Caco-2 (cell line): ENCODE measurements at places on chromosomes 16 and 17.

DNA sequence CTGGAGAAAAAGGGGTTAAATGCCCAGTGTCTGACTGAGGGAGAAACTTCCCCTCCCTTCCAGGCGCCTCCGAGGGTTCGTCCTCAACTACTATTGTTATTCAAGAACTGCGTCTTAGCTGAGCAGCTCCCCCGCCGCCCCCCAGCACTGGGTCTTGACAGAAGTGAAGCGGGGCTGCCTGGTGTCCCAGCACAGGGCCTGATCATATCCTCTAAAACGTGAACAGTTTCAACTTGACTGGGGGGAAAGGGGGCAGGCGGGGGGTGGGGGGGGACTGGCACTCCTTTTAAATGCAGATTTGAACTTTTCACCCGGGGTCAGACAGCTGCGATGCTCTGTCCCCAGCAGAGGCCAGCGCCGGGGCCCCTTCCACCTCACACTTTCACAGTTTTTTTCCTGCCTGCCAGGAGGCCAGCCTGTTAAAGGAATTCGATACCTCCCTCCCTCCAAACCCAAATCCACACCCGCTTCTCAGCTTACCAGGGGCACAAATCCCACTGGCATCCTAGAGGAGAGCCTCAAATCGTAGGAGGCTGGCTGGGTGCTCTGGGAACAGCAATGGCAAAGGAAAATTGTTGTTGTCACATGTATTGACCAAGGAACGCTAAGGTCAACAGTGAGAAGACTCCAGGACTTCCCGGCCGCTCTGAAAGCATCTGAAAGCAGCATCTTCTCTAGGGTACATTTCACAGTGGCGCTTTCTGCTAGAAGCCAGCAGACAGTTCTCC is 14.5 kb downstream of the ZFHX3 start:
- DNase-seq, result no peak

DNA sequence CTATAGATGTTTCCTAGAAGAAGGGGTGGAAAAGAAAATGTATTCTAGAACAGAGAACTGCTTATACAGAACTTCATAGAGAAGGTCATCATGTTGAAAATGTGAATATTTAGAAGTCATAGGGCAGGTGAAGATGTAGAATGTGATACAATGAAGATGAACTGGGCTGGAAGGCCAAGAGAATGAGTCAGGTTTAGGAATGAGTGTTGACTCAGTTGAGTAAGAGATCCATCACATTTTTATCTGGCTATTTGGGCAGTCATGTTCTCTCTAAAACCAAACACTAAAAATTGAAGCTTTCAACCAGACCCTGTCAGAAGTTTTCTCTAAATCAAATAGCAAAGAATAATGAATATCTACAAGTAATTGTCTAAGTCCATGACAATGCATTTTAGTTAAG is 660.5 kb downstream of the KCNJ2 start:
- no peak for DNase-seq

- peak; percentile 80 for DNase-seq
Observed at GRCh38 chr17:76681222-76682137, 29.3 kb downstream of the MXRA7 start.

DNA sequence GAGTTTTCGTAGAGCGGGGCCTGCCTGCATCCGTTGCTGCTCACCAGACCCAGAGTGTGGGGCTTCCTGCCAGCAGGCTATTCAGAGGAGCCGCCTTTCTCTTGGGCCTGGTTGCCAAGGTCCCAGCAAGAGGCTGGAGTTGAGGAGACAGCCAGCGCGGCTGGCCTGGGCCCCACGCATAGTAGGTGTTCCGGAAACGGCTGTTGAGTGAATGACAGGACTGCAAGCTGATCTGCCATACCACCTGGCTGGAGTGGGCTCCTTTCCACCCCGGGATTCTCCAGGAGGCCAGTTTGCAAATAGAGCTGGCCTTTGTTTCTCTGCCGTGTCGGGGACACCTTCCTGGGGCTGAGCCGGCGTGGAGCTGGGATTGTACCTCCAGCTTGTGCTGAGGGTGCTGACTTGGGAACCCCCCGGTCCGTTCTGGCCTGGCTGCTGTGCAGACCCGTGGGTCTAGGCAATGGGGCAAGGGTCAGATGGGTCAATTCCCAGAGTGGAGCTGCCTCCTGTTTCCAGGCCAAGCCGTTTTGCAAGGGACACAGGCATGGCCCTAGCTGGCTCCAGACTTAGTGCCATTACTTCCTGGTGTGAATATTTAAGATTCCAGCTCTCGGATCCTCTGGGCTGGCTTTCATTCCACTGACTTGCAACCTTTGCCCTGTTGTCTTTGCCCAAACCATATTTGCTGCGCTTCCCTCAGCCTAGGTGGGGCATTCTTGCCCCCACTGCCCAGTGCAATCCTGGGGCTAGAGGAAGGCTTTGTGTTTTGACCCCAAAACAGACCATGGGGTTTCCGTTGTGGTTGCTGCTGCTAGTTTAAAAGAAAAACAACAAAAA is 68.8 kb downstream of the CMIP start:
- DNase-seq, result peak; percentile 69

- no peak for DNase-seq
Observed at GRCh38 chr17:306116-306515, 46.5 kb downstream of the RPH3AL start.

DNA sequence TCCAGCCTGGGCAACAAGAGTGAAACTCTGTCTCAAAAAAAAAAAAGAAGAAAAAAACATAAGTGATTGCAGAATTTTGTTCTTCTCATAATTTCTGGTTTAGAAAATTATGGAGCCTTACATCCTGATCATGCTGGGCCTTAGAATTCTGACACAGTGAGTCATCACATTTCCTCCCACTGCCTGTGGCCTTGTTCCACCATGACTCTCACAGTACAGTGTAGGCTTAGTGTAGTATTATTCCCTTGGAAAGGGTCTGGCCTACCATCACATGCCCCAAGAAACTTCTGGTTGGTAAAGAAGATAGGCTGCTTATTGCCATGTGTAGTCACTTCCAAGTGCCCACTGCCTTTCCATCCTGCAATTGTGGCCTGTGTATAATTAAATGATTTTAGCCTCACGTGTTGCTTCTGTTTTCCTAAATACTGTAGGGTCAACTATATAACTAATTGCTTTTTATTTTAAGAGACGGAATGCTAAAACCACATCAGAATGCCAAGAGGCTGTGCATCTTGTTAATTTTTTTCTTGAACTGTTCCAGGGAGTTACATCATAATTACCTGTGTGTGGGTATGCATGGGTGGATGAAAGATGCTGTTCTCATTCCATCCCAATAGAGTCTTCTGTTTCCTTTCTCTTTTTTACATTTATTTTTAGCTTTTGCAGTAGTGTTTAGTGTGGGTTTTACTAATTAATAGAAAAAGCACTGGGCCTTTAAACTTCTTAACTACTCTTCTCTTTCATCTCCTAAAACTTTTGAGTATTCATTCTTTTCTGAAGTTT is 25.9 kb downstream of the OGFOD1 start:
- DNase-seq, result no peak

- DNase-seq, result no peak
Observed at GRCh38 chr16:68070806-68071517, 14.2 kb upstream of the NFATC3 start.

GRCh38 chr16:79503511-79503910 is 97.0 kb downstream of the MAF start:
- no peak for DNase-seq

DNA sequence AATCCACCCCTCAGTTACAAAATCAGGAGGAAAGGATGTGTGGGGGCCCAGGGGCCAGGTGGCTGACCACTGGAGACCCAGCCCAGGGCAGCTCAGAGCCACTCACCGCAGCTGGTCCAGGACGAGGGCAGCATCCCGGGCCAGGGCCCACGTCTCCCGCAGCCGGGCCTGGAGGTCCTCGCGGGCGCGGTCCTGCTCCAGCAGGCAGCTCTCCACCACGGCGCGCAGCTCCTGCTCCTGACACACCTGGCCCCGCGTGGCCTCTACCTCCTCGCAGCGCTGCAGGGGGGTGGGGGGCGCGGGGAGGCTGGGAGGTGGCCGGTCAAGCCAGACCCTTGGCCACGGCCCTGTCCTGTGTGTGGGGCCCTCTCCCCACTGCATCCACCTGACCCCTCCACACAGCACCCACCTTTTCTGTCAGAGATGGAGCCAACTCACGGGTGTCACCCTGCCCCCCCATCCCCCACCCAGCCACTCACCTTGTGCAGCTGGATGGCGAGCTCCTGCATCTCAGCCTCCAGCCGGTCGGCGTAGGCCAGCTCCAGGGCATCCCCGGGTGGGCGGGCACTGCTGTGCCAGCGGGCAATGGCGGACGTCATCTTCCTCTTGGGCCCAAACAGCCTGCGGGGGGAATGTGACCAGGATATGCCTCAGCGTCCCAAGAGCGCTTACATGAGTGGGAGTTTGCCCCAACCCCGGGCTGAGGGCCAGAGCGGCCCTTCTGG is 5.1 kb downstream of the NUDT16L1 start:
- peak; percentile 27 for DNase-seq

DNA sequence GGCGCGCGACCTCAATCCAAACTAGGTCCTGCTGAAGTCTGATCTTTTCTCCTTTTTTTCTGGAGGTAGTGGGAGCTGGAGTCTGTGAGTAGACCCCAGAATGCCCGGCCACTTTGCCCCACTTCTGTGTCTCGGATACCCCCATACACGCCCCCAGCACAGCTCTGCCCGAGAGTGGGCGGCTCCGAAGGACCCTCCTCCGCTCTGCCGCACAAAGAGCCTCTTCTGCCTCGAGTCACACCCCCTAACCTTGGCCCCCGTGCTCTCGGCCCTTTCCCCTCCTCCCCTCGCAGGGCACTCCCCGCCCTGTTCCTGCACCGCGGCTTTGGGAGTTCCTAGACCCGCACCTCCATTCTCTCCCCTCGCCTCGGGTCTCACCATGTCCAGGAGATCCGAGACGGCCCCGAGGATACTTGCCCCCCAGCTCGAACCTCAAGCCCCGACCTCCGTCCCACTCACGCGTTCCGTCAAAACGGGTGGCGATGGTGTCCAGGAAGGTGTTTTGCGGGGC is 476 bp downstream of the KCNH4 start:
- no peak for DNase-seq

DNA sequence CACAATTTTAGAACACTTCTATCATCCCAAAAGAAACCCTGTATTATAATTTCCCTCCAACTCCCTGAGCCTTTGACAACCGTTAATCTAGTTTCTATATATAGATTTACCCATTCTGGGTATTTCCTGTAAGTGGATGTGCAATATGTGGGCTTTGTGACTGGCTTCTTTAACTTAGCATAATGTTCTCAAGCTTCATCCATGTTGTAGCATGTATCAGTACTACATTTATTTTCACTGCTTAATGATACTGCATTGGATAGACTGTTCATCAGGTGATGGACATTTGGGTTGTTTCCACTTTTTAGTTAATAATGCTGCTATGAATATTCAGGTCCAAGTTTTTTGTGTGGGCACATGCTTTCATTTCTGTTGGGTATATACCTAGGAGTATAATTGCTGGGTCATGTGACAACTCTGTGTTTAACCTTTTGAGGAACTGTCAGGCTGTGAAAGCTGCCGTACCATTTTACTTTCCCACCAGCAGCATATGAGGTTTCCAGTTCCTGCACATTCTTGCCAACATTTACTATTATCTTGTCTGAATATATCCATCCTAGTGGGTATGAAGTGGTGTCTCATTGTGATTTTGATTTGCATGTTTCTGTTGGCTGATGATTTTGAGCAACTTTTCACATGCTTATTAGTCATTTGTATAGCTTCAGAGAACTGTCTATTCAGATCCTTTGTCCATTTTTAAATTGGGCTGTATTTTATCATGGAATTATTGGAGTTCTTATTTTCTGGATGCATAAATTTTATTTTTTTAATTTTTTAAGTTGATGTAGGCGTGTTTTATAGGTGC is 16.4 kb downstream of the REXO5 start:
- DNase-seq, result no peak

DNA sequence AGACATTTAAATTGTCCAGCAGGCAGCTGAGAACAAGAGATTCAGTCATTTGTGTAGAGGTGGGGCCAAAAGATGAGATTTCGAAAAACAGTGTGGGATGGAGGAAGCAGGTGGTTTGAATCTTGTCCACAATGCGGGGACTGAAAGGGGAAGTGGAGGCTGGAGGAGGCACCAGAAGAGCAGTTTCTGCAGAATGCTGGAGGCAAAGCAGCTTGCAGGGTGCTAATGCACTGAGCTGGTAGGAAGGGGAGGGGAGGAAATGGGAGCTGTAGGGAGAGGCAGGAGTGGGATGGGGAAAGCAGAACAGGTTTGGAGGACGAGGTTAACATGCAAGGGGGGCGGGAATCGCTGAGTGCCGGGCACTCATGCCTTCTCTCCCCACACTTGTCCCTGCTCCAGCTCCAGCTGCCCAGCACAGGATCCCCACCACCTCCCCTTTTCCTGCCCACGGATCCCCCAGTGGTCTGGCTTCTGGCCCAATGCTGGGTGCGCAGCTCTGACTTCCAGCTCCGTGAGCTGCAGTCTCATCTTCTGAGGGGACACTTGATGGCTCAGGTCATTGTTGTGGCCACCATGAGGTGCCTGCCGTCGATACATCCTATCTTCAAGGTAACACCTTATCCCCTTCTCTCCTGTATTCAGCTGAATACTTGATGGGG is 9.4 kb downstream of the C17orf100 start:
- no peak for DNase-seq

- no peak for DNase-seq
Observed at GRCh38 chr16:58332997-58333700, 38.3 kb upstream of the PRSS54 start.

DNA sequence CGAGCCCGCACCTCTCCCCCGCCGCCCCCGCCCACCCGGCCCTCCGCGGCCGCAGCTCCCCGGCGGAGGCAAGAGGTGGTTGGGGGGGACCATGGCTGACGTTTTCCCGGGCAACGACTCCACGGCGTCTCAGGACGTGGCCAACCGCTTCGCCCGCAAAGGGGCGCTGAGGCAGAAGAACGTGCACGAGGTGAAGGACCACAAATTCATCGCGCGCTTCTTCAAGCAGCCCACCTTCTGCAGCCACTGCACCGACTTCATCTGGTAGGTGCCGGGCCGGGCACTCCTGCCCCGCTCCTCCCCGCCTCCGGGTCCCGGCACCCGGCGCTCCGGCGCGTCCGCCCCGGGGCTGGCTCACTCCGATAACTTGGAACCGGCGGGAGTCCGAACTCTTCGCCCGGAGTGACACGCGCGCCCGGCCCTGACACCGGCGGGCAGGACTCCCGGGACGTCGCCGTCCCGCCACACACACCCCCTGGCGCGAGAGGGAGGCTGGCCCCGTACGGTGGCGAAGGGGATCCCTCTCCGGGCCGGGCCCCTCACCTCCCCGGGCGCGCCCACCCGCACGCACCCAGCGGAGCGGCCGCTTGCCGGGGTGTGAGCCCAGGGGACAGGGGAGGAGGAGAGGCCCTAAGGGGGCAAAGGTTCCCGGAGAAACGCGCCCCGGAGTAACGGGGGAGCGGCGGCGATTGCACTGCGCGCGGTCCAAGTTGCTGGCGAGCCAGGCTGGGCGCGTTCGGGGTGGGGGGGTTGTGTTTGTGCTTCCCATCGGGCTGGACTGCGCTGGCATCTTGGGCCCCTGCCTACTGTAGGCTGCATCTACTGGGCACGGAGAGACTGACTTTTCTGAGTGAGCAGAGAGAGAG is 581 bp downstream of the PRKCA start:
- peak; percentile 46 for DNase-seq
